ENCODE measurements at places on chromosomes 13 and 19.
A peak's percentile ranks its signal among the peaks of the same experiment; 100 is the strongest.

DNA sequence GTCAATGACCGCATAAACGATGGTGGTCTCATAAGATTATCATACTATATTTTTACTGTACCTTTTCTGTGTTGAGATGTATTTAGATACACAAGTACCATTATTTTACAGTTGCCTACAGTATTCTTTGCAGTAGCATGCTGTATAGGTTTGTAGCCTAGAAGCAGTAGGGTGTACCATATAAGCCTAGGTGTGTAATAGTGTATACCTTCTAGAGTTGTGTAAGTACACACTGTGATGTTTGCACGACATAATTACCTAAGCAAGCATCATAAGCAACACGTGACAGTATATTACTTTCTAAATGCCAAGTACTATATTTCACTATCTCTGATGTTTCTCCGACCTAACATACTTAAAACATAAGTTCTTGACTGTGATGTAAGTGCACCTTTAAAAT, 2.7 kb downstream of the LPAR6 start:
- no peak for DNase-seq

- DNase-seq: no peak
Observed at GRCh38 chr13:98478189-98479129, 98.4 kb downstream of the STK24 start.

- no peak for DNase-seq
Observed at GRCh38 chr19:14826006-14826405, 9.0 kb downstream of the OR7A5 start.

DNA sequence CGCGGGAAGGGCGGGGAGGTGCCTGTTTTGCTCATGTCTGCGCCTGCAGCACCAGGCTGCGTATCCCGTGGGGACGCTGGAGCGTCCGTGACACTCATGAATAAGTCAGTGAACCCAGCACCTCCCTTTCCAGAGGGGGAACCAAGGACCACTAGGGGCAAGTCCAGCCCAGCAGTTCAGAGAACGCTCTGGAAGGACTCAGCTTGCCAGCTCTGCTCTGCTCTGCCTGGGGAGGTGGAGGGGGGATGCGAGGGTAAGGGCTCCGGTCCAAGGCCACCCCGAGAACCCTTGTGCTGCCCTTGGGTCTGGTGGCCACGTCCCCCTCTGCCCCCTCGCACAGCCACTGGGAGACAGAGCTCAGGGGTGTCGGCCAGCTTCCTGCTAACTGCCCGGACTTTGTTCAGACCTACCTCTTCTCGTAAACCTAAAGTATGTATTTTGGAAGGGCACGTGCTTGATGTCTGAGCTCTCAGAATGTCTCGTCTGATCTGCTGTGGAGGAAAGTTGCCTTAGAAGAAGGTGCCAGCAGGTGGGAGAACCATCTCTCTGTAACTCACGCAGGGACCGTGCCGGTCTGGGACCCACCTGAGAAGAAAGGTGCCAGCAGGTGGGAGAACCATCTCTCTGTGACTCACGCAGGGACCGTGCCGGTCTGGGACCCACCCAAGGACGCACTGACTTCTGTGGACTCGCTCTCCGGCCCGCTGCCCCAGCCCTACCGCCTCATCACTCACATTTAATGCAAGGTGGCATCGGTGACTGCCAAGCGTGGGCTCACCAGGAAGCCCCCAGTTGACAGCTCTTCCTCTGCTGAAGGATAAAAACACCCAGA, 34.1 kb downstream of the TMEM255B start:
- peak; percentile 9 for DNase-seq

DNA sequence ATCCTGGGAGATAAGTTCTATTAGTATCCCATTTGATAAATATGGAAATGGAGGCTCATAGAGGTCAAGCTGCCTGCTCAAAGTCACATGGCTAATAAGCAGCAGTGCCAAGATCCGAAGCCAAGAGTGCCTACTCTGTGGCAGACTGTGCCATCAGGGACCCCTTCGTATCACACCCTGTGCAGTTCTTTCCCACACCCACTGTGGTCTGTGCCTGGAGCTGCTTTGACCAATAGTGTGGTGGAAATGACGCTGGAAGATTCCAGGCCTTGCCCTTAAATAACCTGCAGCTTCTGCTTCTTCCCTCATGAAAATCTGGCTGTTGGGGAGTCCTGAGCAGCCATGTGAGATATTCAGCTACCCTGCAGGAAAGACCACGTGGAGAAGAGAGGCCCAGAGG, 10.1 kb downstream of the OPA3 start:
- no peak for DNase-seq

- DNase-seq: no peak
Observed at GRCh38 chr13:39129213-39129612, 91.0 kb downstream of the NHLRC3 start.

- peak; percentile 67 for DNase-seq
Observed at GRCh38 chr19:1862424-1863327, 703 bp downstream of the KLF16 start.

DNA sequence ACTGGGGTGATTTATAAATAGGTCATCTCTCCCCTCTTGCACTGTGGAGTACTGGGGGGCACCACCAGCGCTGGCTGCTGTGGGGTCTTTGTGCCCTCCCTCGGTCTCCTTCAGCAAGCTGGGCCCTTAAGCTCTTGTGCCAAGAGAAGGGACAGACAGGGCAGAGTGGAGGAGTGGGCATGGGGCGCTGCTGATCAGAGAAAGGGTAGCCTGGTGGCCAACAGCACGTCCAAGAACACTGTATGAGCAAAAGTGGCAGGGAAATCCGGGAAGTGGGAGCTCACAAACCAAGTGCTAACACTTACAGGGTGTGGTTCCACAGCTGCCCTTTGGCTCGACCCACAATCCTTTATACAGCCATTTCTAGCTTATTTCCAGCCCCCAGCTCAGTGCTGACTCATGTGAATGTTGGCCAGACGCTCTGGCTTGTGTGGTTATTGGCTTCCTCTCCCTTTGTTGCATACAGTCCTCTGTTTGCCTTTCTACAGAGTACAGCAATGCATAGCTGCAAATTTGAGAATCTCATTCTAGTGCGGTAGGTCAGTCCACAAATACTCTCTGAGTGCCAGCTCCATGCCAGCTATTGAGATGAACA, 298.8 kb downstream of the SHISA2 start:
- DNase-seq: no peak
